ENCODE measurements at places on chromosomes 2 and 18. TPM values are rescaled to one million over a fixed set of nuclear protein-coding genes. Genes with fewer than 3 reads are reported as not detected.
A peak's percentile ranks its signal among the peaks of the same experiment; 100 is the strongest.

EMX1 gene
- total RNA-seq, result not detected

DNA sequence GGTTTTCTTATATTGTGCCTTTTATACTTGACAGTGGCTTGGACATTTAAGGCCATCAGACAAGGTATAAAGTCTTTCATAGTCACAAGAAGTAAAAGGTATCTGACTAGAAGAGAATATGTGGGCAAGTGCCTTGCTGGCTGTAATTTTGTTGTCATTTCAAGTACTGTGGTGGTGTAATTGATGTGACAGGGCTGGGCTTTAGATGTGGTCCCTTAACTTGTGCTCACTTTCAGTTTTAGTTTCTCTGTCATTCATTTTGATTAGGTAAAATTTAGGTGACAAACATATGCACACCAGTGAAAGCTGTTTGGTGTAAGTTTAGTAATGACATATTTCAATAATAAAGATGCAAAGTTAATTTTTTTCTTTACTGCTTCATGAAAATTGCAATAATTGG, 31.2 kb upstream of the TBR1 start:
- no peak for DNase-seq
- H3K27ac ChIP-seq, result no peak overlapping the region
- no peaks in the 10 kb centered on the region for H3K4me1 ChIP-seq
- no peaks in the 10 kb centered on the region for H3K27me3 ChIP-seq
- no peak overlapping the region for H3K4me3 ChIP-seq

- DNase-seq, result no peak
- H3K4me3 ChIP-seq, result no peak overlapping the region
- H3K27ac ChIP-seq, result no peak overlapping the region
- peaks cover 3% of the 10 kb centered on the region for H3K4me1 ChIP-seq
- H3K36me3 ChIP-seq, result no peaks in the 10 kb centered on the region
Measured at GRCh38 chr2:120473522-120474271, 127.8 kb downstream of the INHBB start.

DNA sequence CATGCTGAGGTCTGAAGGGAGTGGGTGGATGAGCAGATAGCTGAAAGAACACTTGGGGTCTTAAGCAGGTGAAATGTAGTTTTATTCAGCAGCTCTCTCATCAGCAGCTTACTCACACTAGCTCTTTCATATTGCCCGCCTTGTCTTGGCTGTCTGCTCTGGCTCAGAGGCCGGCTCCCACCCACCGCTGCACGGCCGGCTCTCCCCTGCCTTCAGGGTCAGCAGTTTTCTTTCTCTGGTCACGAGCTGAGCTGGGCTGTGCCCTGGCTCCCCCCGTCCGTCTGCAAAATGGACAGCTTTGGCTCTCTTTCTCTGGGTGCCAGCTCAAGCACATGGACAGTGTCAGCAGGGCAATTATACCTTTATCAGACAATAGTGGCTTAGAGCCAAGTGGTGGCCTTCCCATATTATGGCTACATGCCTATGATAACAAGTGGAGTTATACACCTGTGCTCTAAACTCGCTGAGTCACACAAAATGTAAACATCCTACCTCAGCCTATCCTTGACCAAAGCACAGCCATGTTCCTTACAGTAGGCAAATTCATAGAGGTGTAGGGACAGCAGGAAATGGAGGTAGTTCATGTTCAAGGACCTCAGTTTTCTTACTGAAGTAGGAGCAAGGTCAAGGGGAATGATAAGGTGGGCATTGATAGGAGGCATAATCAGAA, 224.8 kb downstream of the SOCS6 start:
- H3K27me3 ChIP-seq, result peaks cover 4% of the 10 kb centered on the region
- no peaks in the 10 kb centered on the region for H3K36me3 ChIP-seq

GRCh38 chr2:65050931-65051330, 5.3 kb upstream of the CEP68 start:
- no peak for DNase-seq
- peaks cover 4% of the 10 kb centered on the region for H3K36me3 ChIP-seq
- peaks cover 15% of the 10 kb centered on the region for H3K4me1 ChIP-seq
- H3K27me3 ChIP-seq, result no peaks in the 10 kb centered on the region
- no peak overlapping the region for H3K27ac ChIP-seq

C2orf66 gene
- total RNA-seq, result 0.18 TPM

DNA sequence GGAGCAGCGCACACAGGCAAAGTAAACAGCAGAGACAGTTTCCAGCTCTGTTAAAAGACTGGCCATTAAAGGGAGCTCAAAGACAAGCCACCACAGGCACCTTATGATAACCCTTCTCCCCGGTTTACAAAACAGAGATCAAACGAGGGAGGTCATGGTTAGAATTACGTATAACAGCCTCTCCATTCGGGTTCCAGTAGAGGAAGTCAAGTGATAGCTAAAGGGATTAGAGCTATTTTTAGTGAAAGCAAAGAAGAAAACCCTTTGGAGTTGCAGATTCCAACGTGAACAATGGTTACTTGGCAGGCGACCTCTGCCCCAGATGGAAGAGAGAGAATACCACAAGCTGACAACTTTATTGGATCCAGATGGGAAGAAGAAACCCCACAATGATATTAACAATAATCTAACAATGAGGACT, 31.2 kb upstream of the EDAR start:
- H3K36me3 ChIP-seq, result peaks cover 6% of the 10 kb centered on the region
- peaks cover 15% of the 10 kb centered on the region for H3K4me1 ChIP-seq
- peak overlapping the region; percentile 64 for H3K27ac ChIP-seq

CRYBA2 gene
- not detected for total RNA-seq

DNA sequence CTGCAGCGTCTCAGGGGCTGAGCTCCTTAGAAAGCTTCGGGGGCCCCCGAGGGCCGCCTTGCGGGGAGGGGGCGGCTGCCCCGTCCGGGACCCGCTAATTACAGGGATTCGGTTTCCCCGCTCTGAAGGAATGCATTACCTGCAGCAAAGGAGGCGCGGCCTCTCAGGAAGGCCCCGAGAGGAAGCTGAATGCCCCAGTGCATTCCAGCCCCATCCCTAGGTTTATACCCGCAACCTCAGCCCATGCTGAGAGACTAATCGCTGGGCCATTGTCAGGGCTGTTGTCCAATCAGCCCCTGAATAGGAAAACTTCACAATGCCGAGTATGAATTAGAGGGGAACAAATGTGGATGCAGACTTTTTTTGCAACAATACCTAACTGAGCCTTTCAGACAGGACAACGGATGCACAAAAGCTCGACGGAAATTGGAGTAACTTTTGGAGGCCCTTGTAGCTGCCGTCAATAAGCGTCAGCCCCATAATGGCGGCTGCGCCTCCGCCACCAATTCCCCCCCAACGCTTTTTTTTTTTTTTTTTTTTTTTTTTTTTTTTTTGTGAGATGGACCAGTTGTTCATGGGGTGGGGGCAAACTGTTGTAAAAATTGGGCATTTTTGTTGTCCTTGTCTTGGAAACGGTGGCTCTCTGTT, 138.6 kb upstream of the SIX3 start:
- no peaks in the 10 kb centered on the region for H3K36me3 ChIP-seq
- H3K4me1 ChIP-seq, result peaks cover 8% of the 10 kb centered on the region
- H3K27ac ChIP-seq, result no peak overlapping the region
- DNase-seq, result no peak

DNA sequence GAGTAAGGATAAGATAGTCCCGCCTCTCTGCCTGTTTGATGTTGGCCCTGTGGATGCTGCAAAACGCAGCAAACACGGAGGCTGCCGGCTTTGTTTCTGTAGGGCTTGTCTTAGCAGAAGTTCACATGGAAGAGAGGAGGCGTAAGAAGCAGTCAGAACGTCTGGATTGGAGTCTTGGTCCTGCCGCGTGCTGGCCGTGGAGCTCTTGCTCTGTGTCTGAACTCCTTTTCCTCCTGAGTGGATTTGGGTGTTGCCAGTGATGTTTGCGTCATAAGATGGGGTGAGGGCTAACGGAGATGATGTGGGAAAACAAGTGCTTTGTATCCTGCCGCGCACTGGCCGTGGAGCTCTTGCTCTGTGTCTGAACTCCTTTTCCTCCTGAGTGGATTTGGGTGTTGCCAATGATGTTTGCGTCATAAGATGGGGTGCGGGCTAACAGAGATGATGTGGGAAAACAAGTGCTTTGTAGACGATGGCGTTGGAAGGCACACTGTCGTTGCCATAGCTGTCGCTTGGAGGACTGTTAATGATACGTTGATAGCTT, 240.9 kb downstream of the AGAP1 start:
- no peak overlapping the region for H3K4me3 ChIP-seq
- H3K36me3 ChIP-seq, result peaks cover 4% of the 10 kb centered on the region
- DNase-seq, result no peak
- peaks cover 23% of the 10 kb centered on the region for H3K27me3 ChIP-seq
- H3K4me1 ChIP-seq, result peaks cover 11% of the 10 kb centered on the region

TCF7L1 gene
- total RNA-seq, result 0.12 TPM

PID1 gene
- 0.60 TPM for total RNA-seq

DNA sequence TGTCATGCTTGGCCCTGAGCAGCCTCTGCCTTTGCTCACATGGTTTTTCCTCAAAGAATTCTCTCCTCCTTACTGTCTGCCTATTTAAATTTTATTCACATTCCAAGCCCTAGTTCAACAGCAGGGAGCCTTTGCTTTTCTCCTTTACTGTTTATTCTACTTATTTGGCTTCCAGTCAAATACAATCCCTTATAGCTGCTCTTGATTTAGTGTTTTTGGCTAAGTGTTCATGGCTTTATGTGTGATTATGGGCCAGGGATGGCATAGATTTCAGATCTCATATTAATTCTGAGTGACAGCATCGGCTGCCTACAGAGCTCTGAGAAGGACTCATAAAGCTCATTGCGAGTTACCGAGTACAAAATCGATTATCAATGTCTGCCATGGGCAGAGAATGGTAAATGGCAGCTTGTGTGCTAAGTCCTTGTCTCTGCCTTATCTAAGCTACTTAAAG, 106.7 kb downstream of the METTL8 start:
- no peak for DNase-seq
- peaks cover 27% of the 10 kb centered on the region for H3K4me1 ChIP-seq
- H3K27ac ChIP-seq, result peak overlapping the region; percentile 92
- no peaks in the 10 kb centered on the region for H3K36me3 ChIP-seq

WDR7 gene
- 62.2 TPM for total RNA-seq

DNA sequence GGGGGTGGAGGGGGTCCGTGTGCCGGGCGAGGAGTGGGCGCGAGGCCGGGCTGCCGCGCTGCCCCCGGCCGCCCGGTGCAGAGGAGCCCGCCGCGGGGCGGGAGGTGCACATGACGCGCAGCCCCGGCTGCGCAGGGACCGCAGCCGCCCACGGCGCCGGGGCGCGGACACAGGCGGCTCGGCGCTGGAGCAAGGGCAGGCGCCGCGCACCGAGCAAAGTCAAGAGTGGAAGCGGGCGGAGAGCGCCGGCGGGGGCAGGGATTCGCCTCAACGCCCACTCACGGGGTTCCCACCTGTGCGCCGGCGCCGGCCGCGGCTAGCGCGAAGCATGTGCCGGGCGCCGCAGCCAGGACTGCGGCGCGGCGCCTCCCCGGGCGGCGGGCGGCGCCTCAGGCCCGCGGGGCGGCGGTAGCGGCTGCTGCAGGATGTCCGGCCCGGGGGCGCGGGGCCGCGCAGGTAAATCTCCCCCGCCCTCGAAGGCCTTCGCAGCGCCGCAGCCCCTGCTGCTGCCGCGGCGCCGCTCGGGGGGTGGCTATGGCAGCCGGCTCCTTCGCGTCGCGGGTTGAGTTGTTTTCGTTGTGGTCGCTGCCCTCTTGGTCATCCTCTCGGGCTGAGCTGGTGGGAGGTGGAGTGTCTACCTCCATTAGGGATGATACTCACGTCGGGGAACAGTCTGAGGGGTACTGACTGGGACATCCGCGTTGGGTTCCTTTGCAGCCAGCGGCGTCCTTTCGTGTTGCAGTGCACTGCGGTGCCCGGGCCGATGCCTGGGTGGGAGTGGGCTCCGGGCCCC, 216.3 kb upstream of the DTNA start:
- no peaks in the 10 kb centered on the region for H3K4me1 ChIP-seq
- H3K27me3 ChIP-seq, result peaks cover 14% of the 10 kb centered on the region
- no peak overlapping the region for H3K27ac ChIP-seq
- no peak overlapping the region for H3K4me3 ChIP-seq
- H3K36me3 ChIP-seq, result no peaks in the 10 kb centered on the region
- no peak for DNase-seq

GRCh38 chr2:161418715-161419637, 2.9 kb downstream of the TBR1 start:
- no peak for DNase-seq
- no peak overlapping the region for H3K27ac ChIP-seq
- H3K27me3 ChIP-seq, result peaks cover 82% of the 10 kb centered on the region
- peak overlapping the region; percentile 81 for H3K4me3 ChIP-seq

DNA sequence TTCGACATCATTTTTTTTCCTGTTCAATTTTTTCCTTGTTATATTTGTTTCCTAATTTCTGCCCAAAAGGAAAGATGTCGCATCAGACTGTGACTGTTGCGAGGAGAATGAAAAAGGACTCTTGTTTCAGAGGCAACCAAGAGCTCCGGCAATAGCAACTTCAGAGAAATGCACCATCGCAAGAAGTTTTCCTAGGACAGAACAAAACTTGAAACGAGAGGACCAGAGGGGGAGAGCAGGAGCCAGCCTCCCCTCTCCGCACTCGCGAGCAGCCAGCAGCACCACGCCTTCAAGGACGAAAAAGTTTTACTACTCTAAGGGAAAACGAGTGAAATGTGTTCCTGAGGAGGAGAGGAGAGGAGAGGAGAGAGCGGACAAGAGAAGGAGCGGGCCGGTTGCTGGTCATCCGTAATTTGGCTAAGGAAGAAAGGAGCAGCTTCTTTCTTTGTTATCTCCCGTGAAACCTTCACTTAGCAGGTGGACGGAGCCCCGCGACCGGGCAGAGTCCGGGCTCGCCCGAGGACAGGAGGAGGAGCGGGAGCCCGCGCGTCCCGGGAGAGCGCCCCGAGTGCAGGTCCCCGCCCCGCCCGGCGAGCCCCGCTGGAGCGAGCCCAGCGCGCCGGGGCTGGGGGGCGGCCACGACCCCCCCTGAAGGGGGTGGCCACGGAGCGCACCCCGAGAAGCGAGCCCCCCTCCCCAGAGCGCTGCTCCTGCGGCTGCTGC, 744 bp downstream of the POU3F3 start:
- H3K4me1 ChIP-seq, result peaks cover 22% of the 10 kb centered on the region
- peak overlapping the region; percentile 80 for H3K27ac ChIP-seq
- H3K4me3 ChIP-seq, result peak overlapping the region; percentile 95

GRCh38 chr2:45439788-45440773, 171.0 kb downstream of the SRBD1 start:
- DNase-seq, result no peak
- H3K4me1 ChIP-seq, result peaks cover 5% of the 10 kb centered on the region
- H3K4me3 ChIP-seq, result no peak overlapping the region
- H3K27ac ChIP-seq, result no peak overlapping the region

DNA sequence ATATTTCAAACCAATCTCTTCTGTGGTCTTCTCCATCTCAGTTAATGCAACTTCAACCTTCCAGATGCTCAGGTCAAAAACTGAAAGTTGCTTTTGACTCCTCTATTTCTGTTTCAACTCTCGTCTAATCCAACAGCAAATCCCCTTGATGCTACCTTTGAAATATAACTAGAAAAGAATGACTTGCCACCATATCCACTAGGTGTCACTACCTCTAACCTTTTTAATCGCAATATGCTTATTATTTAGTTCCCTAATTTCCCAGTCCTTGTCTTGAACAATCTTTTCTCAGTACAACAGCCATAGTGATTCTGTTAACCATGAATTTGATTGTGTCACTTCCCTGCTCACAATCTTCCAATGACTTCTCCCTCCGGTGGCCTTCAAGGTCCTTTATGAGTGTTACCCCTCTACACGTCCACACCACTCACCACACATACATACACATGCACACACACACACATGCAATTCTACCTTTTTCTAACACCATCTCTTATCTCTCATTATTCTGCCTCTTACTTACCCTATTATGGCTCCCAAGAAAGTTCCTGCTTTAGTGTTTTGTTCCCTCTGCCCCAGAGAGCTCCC, 245.5 kb upstream of the KCNJ3 start:
- DNase-seq, result no peak
- no peak overlapping the region for H3K4me3 ChIP-seq
- no peak overlapping the region for H3K27ac ChIP-seq
- H3K27me3 ChIP-seq, result no peaks in the 10 kb centered on the region
- no peaks in the 10 kb centered on the region for H3K36me3 ChIP-seq
- no peaks in the 10 kb centered on the region for H3K4me1 ChIP-seq
